ENCODE measurements at places on chromosomes 6 and 20. TPM values are rescaled to one million over a fixed set of nuclear protein-coding genes. Genes with fewer than 3 reads are reported as not detected.

- H3K4me1 ChIP-seq: no peaks in the 10 kb centered on the region
- 0 out of 2 replicates have a peak, but pooled peaks cover 5% of the 10 kb centered on the region for H3K36me3 ChIP-seq
- H3K4me3 ChIP-seq: peak within 1 kb of the TSS; percentile 50
- peaks cover 11% of the 10 kb centered on the region for H3K27me3 ChIP-seq
- DNase-seq: peak; percentile 36
These were observed at the start of gene COL9A3 for GRCh38 chr20:62816884-62817873. Gene COL9A3 (plus strand): TSS chr20:62817050. CDS start chr20:62817065, 15 bp downstream.

The C6orf58 gene
- not detected for total RNA-seq

DNA sequence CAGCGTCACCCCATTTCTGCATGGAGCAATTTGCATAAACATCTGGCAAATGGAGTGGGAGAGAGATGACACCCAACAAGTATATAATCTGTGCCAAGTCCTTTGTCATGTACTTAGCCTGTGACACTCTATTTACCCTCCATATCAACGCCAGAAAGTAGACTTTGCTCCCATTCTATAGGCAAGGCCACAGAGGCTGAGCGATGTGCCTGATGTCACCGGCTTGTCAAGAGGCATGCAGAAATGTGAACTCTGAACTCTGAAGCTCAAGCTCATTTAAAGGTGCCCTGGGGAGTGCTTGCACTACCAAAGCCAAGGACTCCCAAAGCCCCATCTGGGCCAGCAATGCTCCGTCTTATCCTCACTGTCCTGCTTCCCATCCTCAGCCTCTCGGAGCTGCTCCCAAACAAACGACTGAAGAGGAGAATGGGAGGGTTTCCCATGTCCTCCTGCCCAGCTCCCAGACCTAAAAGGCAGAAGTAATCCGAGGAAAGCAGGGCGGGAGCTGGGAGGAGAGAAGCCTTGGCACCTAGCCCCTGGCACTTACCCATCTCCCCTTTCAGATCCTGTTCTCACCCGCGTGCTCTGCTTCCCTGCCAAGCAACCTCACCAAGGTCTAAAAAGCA is 9.2 kb downstream of the CPNE5 start:
- no peaks in the 10 kb centered on the region for H3K4me1 ChIP-seq
- no peaks in the 10 kb centered on the region for H3K36me3 ChIP-seq
- H3K27ac ChIP-seq: no peak overlapping the region
- no peak for DNase-seq
- H3K27me3 ChIP-seq: no peaks in the 10 kb centered on the region
- H3K4me3 ChIP-seq: no peak overlapping the region

The ARMH2 gene
- total RNA-seq: not detected

DNA sequence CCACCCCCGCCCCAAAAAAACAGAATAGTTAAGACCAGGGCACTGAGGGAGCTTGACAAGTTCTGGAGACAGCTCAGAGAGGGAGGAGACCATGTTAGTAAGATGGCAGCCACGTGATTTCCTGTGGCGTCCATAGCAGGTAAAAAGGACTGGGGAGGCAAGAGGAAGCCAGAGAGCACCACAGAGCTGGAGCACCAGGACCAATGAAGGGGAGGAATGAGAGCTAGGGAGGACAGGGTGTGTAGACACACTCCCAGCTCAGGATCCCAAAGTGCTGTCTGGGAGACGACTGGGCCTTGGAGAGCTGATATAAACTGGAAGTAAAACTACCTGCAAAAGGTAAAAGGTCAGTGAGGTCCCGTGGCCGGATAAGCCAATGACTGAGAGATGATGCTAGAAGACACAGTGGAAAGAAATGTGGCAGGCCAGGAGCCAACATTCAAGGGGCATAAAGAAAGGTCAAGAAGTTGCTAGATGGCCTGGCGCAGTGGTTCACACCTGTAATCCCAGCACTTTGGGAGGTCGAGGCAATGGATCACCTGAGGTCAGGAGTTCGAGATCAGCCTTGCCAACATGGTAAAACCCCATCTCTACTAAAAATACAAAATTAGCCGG is 39.0 kb downstream of the SLC23A2 start:
- DNase-seq: no peak
- no peaks in the 10 kb centered on the region for H3K27me3 ChIP-seq
- no peak overlapping the region for H3K4me3 ChIP-seq
- no peaks in the 10 kb centered on the region for H3K4me1 ChIP-seq
- no peaks in the 10 kb centered on the region for H3K36me3 ChIP-seq
- no peak overlapping the region for H3K27ac ChIP-seq

The ASF1A gene
- total RNA-seq: 15.5 TPM

DNA sequence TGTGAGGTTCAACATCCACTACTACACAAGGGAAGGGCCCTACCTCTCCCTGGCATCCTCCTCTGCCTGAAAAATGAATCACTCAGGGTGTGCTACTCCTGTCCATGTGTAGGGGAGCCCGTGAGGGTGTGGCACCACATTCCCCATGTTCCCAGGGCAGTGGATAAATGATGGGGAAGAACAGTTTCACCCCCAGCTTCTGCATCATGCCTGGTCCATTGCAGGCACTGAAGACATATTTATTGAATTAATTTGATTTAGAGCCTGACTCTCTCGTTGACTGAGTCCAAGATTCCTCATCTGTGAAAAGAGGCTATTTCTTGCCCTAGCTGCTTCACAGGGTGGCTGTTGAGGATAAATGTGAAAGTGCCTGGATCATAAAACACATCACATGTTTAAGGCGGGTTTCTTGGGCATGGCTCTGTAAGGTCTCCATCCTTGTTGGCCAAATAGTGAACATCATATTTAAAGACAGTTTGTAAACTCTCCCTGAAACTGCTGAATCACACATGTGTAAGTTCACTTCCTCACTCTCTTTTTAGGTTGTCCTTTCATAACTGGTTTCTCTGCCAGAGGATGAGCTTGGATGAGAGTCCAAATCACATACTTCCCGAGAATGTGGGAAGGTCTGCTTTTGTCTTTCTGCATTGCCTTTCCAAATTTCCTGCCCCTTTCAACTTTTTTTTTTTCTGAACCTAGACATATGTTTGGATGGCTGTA is 79.7 kb upstream of the FYN start:
- no peak overlapping the region for H3K4me3 ChIP-seq
- H3K36me3 ChIP-seq: no peaks in the 10 kb centered on the region
- H3K27me3 ChIP-seq: no peaks in the 10 kb centered on the region
- H3K4me1 ChIP-seq: peaks cover 21% of the 10 kb centered on the region
- peak overlapping the region; percentile 43 for H3K27ac ChIP-seq

The FAM83C gene
- total RNA-seq: not detected

The COL19A1 gene
- not detected for total RNA-seq

GRCh38 chr6:156420172-156420993 is 356.8 kb upstream of the ARID1B start:
- H3K4me1 ChIP-seq: no peaks in the 10 kb centered on the region
- DNase-seq: no peak
- no peaks in the 10 kb centered on the region for H3K36me3 ChIP-seq
- H3K4me3 ChIP-seq: no peak overlapping the region

The MCCD1 gene
- not detected for total RNA-seq

- no peaks in the 10 kb centered on the region for H3K27me3 ChIP-seq
- H3K4me1 ChIP-seq: no peaks in the 10 kb centered on the region
- H3K4me3 ChIP-seq: no peak overlapping the region
- no peak overlapping the region for H3K27ac ChIP-seq
- H3K36me3 ChIP-seq: no peaks in the 10 kb centered on the region
These were observed 55.6 kb upstream of the NEDD9 start for GRCh38 chr6:11288065-11288464.

- H3K27ac ChIP-seq: no peak overlapping the region
- peak; percentile 88 for DNase-seq
- H3K4me3 ChIP-seq: no peak overlapping the region
- no peaks in the 10 kb centered on the region for H3K27me3 ChIP-seq
- no peaks in the 10 kb centered on the region for H3K36me3 ChIP-seq
These were observed 78.5 kb upstream of the PHACTR1 start for GRCh38 chr6:12637960-12638641.

The MYB gene
- 1.2 TPM for total RNA-seq

The KCNB1 gene
- total RNA-seq: 0.11 TPM

- no peaks in the 10 kb centered on the region for H3K4me1 ChIP-seq
- no peak for DNase-seq
- H3K4me3 ChIP-seq: no peak overlapping the region
- H3K27me3 ChIP-seq: no peaks in the 10 kb centered on the region
- no peak overlapping the region for H3K27ac ChIP-seq
- no peaks in the 10 kb centered on the region for H3K36me3 ChIP-seq
These were observed 38.2 kb downstream of the DZANK1 start for GRCh38 chr20:18428490-18429173.

GRCh38 chr6:75893776-75894152 is 144.7 kb downstream of the MYO6 start:
- no peak overlapping the region for H3K27ac ChIP-seq
- no peaks in the 10 kb centered on the region for H3K27me3 ChIP-seq
- H3K4me1 ChIP-seq: peaks cover 7% of the 10 kb centered on the region
- no peak overlapping the region for H3K4me3 ChIP-seq
- DNase-seq: peak; percentile 1
- H3K36me3 ChIP-seq: no peaks in the 10 kb centered on the region

DNA sequence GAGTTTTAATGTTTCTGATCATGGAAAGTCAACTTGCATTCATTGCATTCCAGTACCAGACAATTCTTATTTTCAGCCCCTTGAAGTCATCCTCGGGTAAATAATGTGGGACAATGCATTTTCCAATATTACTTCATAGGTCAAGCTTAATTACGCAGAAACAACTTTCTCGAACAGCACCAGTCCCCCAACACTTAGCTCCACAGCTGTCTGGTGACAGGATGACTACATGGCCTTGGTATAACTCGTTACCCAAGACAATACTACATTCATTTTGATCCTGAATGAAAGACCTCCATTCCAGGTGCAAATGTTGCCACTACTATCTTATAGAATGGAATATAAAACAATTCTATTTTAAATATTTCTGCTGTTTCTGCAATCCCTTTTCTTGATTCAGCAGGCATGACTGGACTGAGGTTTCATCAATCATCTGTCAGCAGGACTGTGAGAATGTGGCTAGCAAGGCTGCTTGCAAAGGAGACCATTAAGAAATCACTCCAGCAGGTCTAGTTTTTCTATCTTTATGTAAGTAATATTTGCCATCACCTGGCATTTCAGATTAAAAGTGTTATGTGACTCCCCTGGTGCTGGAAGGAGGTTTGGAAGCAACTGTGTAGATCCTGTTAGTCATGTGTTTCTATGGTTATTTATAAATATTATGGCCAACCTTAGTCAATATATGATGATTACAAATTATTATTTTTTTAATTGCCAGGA is 147.9 kb downstream of the HAO1 start:
- H3K4me3 ChIP-seq: no peak overlapping the region
- DNase-seq: peak; percentile 30
- H3K36me3 ChIP-seq: no peaks in the 10 kb centered on the region
- H3K27me3 ChIP-seq: no peaks in the 10 kb centered on the region

The NRSN1 gene
- total RNA-seq: not detected

The IGF2R gene
- total RNA-seq: 30.9 TPM

DNA sequence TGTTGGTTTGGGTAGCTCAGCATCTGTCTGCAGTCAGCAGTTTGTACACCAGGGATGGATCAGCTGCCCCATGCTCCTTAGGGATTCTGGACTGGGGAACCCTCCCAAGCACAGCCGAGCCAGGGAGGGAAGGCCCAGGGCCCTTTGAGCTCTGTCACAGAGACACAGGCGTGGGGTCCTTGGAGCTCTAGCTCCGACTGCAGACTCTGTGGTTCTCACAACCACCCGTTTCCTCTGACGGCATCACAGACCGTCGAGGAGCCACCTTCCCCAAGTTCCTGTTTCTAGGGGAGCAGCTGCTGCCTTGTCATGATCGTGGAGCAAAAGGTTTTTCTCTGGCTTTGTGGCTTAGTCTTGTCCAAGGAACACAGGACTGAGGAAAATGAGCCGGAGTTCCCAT is at the start of gene SLA2:
Gene SLA2, minus strand, starts transcription at position 199 of the 400 bp plus-strand sequence. CDS start 4,861 bp downstream, outside the sequence.
- DNase-seq: no peak
- H3K4me3 ChIP-seq: no peak within 1 kb of the TSS
- no peak within 1 kb of the TSS for H3K27ac ChIP-seq
- no peaks in the 10 kb centered on the region for H3K4me1 ChIP-seq
- H3K36me3 ChIP-seq: no peaks in the 10 kb centered on the region

GRCh38 chr20:14446446-14446845 is 109.0 kb upstream of the FLRT3 start:
- DNase-seq: peak; percentile 33
- H3K36me3 ChIP-seq: no peaks in the 10 kb centered on the region
- H3K27ac ChIP-seq: no peak overlapping the region
- H3K4me3 ChIP-seq: no peak overlapping the region

The TLDC2 gene
- 0.32 TPM for total RNA-seq

The KIZ gene
- total RNA-seq: 35.9 TPM

DNA sequence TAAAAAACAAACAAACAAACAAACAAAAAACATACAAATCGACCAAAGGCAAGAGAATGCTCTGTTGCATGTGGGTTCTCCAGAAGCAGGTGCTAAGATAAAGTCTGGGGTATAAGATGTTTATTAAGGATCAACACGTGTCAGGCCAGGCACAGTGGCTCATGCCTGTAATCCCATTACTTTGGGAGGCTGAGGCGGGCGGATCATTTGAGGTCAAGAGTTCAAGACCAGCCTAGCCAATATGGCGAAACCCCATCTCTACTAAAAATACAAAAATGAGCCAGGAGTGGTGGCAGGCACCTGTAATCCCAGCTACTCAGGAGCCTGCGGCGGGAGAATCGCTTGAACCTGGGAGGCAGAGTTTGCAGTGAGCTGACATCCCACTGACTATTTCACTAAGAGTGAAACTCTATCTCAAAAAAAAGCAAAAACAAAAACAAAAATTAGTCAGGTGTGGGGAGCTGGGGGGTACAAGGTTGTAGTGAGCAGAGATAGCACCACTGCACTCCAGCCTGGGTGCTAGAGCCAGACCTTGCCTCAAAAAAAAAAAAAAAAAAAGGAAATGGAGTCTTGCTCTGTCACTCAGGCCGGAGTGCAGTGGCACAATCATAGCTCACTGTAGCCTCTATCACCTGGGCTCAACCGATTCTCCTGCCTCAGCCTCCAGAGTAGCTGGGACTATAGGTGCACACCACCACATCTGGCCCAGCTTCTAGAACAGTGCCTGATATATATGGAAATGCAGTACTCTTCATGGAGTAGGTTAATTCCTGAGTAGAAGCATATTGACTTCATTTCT is 86.8 kb upstream of the JARID2 start:
- no peak overlapping the region for H3K27ac ChIP-seq
- no peak for DNase-seq
- H3K4me3 ChIP-seq: no peak overlapping the region
- no peaks in the 10 kb centered on the region for H3K27me3 ChIP-seq
- no peaks in the 10 kb centered on the region for H3K4me1 ChIP-seq
- H3K36me3 ChIP-seq: no peaks in the 10 kb centered on the region

The TPBG gene
- total RNA-seq: 174 TPM

- no peak overlapping the region for H3K4me3 ChIP-seq
- H3K27me3 ChIP-seq: no peaks in the 10 kb centered on the region
- peaks cover 19% of the 10 kb centered on the region for H3K4me1 ChIP-seq
- peak; percentile 85 for DNase-seq
- no peaks in the 10 kb centered on the region for H3K36me3 ChIP-seq
These were observed 48.2 kb downstream of the THBS2 start for GRCh38 chr6:169205176-169206160.

The DBNDD2 gene
- 5.7 TPM for total RNA-seq

DNA sequence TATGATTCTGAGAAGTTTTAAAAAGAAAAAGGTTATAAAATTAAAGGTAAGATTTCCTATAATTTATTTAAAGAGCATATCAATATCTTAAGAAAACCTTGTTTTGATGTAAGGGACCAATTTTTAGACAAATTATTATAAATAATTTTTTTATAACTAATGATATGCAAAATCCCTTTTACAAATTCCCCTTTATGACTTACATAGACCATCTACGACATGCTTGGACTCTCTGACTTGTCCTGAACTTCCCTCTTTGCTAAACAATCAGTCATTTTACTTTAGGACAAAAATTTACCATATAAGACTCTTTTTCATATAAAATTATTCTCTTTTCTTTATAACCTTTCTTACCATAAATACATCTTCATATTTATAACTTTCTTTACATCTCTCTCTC is 15.3 kb upstream of the ANGPT4 start:
- H3K4me1 ChIP-seq: no peaks in the 10 kb centered on the region
- no peaks in the 10 kb centered on the region for H3K36me3 ChIP-seq
- no peak overlapping the region for H3K27ac ChIP-seq
- DNase-seq: no peak
- H3K4me3 ChIP-seq: no peak overlapping the region

Measured in GM23248 (cell line).